T follicular helper cell (primary cell): ENCODE measurements at places on chromosomes 6 and 20.

DNA sequence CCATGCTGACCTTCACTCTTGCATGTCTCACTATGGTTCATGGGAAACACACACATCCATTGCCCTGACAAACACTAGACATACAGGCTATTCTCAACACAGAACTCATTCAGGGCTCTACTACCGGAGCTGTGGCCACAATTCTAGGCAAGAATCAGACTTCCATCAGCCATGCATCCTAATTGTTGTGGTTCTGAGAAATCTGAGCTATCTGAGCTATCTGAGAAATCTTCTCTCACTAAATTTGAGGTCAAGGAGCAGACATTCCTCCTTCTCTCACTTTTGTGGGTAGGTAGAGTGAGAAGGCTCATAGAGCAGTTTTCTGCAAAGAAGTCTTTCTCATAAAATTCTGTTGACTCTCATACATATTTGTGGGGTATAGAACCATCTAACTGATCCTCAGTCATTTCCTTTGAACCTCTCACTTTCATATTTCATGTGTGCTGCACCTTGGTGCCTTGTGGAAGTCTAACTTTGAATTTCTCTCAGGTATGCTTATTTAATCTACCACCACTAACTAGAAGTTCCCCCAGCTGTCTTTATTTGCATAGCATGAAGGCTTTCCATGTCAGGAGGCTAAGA, 43.6 kb downstream of the ADGRF1 start:
- DNase-seq: no peak

DNA sequence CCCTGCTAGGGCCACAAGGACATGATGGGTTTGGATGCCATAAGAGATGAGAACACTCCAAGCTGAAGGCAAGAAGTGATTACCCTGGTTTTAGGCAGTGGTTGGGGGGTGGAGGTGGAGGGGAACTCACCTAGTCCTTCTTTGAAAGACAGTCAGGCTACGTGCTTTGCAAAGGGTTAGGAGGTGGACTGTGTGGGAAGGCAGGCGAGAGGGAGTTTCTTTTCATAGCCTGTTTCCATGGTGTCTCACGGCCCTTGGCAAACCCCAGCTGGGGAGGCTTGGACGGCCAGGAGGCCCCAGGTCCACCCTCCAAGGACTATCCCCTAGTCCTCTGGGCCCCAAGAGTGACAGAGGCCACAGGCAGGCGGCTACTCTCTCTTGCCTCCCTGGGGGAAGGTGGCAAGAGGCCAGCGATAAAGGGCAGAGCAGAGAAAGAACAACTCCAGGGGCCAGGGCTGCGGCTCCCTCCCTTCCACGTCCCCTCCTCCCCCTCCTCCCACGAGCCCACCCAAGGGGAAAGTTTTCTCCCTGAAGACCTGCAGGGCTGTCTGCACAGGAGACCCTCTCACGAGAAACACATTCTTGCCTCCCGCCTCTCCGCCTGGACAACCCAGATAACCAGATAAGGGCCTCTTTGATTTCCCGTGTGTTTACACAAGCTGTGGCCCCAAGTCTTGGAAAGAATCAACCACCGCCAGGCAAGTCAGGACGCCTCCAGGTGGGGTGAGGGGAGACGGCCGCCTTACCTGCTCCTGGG, 74.4 kb downstream of the NOL4L start:
- no peak for DNase-seq

- no peak for DNase-seq
These were observed 94.2 kb downstream of the BANF2 start for GRCh38 chr20:17793986-17794385.

DNA sequence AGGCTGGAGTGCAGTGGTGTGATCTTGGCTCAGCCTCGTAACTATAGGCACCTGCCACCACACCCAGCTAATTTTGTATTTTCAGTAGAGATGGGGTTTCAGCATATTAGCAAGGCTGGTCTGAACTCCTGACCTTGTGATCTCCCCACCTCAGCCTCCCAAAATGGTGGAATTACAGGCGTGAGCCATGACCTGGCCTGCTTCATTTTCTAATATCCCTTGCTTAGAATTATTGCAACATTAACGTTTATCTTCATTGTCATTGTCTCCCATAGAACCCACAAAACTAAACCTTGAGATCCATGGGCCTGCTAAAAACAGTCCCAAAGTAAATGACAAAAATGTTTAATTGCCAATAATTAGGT, 6.1 kb downstream of the EEF1A1 start:
- DNase-seq: no peak
